Fibroblast of lung (primary cell): ENCODE measurements at places on chromosomes 13 and 19. TPM values are rescaled to one million over a fixed set of nuclear protein-coding genes. Genes with fewer than 3 reads are reported as not detected.

DNA sequence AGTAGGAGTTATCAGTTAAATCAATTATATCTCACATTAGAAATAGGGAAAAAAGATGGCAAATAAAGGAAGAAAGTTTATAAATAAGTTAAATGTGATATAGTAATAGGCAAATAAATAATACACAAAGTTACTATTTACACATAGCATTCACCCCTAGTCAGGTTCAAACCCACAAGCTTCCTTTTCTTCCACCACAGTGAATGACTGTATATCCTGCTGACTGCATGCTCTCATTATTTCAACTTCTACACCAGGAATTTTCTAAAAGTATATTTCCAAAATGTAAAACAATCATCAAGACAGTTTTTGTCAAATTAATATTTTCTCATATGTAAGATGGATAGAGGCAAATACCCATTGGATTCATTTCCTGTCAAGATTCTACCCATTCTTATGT lies 548.6 kb upstream of the SLITRK5 start:
- no peak for DNase-seq

- no peak for DNase-seq
Measured at GRCh38 chr13:91154558-91155353, 192.7 kb upstream of the MIR17HG start.

The ZSCAN4 gene
- total RNA-seq = not detected in 2 replicates

DNA sequence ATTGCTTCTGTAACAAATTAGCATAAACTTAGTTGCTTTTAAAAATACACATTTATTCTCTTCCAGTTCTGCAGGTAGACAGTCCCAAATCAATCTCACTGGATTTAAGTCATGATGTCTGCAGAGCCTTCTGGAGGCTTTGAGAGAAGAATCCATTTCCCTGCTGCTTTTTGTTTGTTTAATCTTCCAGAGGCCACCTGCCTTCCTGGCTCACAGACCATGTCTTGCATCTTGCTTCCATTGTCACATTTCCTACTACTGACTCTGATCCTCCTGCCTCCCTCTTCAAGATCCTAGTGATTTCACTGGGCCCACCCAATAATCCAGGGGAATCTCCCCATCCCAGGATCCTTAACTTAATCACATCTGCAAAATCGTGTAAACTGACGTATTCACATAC lies 473.3 kb downstream of the ITGBL1 start:
- DNase-seq = no peak

- peak; percentile 85 for DNase-seq
Measured at GRCh38 chr19:3387645-3388589, 21.5 kb downstream of the NFIC start.

The F2RL3 gene
- under 0.01 TPM in 1 of 2 replicates, not detected in the other for total RNA-seq

- peak; percentile 90 for DNase-seq
Measured at GRCh38 chr13:32261567-32261966, 53.6 kb downstream of the ZAR1L start.

The FAM124A gene
- 2.6 and 4.8 TPM in 2 replicates for total RNA-seq

The ZNF578 gene
- 5.1 and 9.6 TPM in 2 replicates for total RNA-seq

DNA sequence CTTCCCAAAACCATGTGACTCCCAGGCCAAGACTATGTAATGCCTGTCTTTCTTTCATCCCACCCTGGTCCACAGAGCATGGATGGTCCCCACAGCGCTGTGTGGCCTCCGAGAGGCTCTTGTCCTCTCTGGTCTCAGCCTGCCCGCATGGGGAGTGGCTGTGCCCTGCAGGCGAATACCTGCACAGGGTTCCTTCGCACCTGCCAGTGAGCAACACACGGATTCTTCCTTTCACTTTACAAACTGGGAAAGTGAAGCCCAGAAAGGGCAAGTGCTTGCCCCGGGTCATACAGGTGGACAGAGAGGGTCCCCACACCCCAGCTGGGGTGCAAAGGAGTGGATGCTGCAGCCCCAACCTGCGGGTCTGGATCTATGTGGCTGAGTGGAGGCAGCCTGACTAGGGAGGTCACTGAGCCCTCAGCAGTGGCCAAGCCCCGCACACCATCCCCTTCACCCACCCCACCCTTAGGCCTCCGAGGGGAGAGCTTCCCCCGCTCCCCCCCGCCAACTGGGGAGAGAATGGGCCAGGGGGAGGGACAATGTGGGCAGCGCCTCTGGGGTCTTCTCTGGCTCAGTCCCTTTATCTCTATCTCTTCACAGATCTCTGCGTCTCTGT lies 747 bp upstream of the MARK4 start:
- DNase-seq = no peak

The ZNF98 gene
- total RNA-seq = 0.50 TPM in 1 of 2 replicates, not detected in the other

DNA sequence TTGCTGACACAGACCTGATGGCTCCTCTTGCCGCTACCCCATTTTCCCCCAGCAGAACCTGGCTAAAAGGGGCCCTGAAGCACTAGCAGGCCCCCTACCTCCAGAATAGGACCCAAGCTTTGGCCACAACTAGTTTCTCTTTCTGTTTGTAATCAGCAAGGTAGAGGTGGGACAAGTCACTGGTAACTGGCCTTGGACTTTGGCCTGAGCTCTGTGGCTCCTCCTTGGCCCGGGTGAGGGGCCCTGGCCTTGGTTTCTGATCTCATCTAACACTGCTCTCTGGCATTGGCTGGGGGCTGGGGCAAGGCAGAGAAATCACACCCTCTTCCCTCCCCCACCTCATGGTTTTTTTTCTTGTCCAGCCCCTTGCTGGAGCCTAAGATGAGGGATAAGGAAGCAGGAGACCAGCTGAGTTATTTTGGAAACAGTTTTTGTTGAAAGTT lies 2.1 kb downstream of the CALM3 start:
- DNase-seq = no peak

GRCh38 chr13:27276188-27276587 lies 5.6 kb downstream of the RASL11A start:
- peak; percentile 88 for DNase-seq

The ZNF154 gene
- total RNA-seq = 3.3 and 6.3 TPM in 2 replicates

The KLK12 gene
- not detected in 2 replicates for total RNA-seq

GRCh38 chr19:40424637-40425449 lies 949 bp downstream of the SERTAD1 start:
- DNase-seq = peak; percentile 29

- peak; percentile 51 for DNase-seq
Measured at GRCh38 chr13:99657848-99658260, 156.6 kb downstream of the TM9SF2 start.

DNA sequence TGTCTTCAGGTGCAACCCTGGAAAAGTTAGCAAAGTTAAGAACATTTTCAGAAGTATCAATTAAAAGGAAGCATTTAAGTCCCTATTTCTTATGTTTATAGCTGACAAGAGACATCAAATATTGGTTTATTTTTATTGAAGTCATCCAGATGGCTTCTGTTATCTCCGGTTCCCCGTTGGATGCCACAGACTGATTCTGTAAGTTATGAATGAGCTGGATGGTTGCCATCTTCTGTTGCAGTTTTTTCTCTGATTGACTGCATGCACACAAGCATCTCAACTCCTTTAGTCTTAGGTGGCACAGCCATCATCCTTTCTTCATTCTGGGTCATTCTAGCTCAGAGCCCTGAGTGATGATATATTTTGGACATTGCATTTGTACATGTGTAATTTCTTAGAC lies 10.6 kb upstream of the OXGR1 start:
- DNase-seq = no peak

DNA sequence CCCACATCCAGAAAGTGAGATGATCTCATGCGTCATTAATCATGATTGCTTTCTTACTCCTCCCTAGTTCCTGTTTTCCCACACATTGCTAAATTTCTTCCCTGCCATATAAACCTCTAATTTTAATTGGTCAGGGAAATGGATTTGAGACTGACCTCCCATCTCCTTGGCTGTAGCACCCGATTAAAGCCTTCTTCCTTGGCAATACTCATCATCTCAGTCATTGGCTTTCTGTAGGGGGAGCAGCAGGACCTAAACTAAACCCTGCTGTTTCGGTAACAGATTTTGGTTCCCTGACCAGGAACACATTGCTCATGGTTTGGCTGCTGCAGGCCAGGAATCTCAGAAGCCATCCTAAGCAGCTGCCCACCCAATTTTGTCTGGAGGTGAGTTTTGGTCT lies 61.7 kb downstream of the SPRYD7 start:
- DNase-seq = no peak

The MTUS2 gene
- total RNA-seq = not detected in 2 replicates

DNA sequence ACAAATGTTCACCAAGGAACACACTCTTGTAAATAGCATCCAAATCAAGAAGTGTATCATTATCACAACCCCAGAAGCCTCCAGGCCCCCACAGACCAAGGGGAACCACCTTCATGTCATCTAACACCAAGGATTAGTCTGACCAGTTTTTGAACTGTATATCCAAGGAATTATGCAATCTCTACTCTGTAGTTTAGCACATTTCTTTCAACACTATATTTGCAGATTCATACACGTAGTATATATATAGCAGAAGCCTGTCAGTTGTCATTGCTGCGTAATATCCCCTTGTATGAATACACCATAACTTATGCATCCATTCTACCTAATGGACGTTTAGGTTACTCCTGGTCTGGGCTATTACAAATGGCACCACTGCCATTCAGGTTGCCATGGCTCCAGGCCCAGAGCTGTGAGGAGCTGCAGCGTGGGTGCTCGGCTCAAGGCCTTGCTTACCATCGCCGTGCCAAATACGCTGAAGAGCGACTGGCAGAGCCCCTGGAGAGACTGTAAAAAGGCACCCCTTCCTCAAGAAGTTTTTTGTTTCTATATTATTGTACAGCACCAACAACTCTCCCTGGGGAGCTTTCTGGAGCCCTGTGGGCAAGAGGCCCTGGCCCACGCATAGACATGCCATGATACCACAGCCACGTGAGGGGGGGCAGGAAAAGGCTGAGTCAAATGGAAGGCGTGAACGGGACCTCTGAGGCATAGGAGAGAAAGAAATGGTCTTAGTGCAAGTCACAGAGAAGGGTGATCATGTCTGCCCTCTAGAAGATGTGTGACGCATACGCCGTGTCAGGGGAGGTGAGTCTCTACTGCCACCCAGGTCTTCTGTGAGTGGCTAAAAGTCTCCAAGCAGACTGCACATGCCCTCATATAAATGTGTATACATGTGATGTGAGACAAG lies 10.8 kb downstream of the LATS2 start:
- DNase-seq = no peak

The ZNF829 gene
- total RNA-seq = 2.5 and 2.8 TPM in 2 replicates

DNA sequence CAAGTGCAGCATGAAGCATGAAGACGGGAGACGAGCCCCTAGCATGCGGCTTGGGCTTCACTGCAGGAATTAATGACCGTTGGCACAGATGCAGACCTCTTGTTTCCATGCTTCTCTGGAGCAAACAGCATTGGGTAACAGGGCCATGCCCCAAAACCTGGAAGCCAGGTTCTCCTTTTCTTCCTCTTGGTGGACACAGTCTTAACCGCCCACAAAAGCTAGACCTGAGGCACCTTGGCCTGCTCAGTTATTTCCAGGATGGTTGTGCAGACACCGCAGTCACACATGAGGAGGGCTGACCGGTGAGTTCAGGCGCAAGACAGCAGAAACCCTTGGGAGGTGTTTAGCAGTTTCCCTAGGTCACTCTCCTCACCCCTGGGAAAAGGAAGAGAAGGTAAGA lies 133.9 kb upstream of the GJB6 start:
- no peak for DNase-seq

The KCNJ14 gene
- total RNA-seq = 0.26 and 0.50 TPM in 2 replicates

DNA sequence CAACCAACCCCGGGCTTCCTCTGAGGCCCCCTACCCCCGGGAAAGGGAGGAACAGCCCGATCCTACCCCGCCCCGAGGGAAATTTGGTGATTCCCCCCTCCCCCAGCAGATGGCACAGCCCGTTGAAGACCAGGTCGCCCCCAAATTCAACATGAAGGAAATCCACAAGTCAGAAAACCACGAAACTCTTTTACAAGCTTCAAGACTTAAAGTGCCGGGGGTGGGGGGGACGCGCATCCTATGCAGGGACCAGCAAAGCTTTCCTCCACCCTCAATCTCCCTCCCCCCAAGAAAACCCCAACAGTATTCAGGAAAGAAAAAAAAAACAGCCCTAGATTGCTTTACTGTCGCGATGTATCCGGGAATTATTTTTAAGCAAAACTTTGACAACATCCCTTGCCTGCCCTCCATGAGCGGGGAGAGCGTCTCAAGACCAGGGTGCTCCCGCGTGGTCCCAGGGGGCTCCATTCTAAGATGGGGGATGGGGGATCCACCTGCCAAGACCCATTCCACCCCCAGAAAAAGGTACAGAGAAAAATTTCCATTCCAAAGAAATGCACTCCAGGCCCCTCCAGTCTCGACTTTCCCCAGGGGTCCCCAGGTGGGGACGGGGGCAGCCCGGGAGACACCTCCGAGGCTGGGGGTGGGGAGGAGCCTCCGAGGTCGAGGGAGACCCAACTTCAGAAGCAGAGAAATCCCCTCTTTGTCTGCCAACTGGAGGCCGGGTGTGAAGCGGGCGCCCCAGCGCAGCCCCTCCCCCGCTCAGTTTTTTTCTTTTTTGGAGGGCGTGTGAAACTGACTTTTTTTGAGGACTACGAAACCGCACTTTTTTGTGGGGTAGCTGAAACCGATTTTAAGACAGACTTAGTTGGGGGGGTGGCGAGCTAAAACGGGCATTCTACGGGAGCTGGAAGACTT lies 1.5 kb downstream of the TCF3 start:
- peak; percentile 21 for DNase-seq

GRCh38 chr13:43331672-43332071 lies 308.3 kb downstream of the DNAJC15 start:
- DNase-seq = peak; percentile 6
